Stimulated activated CD4-positive, alpha-beta T cell treated with anti-CD3 and anti-CD28 coated beads, Interleukin-4, amount 100 ng/mL, for 24 hours (primary cell): ENCODE measurements at places on chromosomes 5 and 9.

GRCh38 chr5:121189342-121190305, 662.1 kb upstream of the FTMT start:
- DNase-seq, result no peak

GRCh38 chr5:169875731-169876130, 104.6 kb downstream of the INSYN2B start:
- DNase-seq, result no peak

DNA sequence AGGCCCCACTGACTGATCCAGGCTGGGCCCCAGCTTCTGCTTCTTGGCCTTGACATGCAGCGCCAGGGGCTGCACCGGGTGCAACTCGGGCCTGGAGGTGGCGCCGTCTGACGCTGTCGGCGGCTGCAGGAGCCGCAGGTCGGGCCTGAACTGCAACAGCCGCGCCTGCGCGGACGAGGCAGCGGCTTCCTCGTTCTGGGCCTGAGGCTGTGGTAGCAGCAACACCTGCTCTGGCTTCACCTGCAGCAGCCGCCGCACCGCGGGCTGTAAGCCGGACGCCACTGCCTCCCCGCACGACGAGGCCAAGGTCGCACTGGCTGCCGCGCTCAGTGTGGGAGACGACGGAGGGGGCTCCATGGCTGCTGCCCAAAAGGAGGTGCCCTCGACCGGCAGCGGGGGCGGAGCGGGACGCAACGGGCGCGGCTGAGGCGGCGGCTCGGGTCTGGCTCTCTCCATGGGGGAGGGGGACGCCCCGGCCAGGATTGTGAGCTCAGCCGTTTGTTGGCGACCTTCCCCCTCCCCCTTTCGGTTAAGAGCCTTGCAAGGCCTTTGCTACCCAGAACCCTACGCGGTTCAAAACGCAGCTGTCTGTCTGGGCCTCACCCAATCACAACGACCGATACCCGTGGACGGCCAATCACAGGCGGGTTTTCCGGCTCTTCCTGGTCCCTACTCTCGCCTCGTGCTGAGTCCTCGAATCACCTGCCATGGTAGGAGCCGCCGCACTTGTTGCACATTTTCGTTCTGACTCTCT, 438 bp downstream of the SOX30 start:
- DNase-seq, result peak; percentile 79

DNA sequence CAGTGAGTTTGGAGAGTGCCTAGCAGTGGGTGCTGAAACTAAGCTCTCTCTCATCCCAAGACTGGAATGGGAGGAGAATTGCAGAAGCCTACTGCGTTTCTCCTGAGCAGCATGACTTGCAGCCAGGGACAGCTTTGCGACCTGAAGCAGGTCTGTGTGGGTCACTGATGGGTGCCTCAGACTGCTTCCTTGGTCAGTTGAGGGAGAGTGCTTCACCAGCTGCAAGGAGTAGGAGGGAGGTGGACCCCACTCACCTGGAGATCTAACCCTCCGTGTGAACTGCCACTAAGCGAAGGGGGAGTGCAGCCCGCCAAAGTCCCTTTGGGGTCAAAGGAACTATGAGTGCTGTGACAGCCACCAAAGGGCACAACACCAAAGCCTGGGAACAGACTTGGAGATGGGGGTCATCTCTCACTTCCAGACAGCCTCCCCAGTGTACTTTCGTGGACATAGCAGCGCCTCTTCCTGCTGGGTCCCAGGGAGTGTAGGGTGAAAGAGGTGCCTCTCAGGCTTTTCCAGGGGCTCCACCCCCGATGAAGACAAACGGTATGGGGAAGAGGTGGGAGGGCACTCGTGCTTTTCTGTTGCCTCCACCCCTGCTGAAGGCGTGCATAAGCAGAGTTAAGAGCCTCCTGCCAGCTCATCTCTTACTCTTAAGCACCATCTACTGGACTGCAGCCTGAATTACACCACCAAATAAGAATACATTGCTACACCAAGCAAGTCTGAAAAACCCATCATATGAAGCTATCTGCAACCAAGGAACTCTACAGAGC, 34.3 kb upstream of the MACIR start:
- DNase-seq, result peak; percentile 47

DNA sequence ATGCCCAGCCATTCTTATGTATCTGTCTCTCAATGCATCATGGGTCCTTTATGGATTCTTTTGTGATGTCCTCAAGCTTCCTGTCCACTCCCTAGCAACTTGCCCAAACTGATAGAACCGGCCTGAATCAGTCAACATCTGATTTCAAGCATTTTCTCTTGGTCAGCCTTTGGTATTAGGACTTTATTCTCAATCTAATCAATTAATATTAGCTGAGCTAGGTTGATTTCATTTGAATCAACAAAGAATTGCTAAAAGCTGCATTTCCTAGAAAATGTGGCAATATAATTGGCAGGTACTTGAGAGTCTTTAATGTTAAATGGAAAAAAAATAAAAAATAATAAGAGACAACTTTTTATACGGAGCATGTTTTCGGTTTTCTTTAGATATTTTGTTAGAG, 121.8 kb downstream of the GHR start:
- DNase-seq, result no peak
